ENCODE measurements at places on chromosomes 1 and 21.

GRCh38 chr1:228225740-228226139 lies 17.9 kb downstream of the OBSCN start:
- no peak for DNase-seq

GRCh38 chr1:6281511-6282402 lies 20.9 kb upstream of the GPR153 start:
- DNase-seq, result no peak

GRCh38 chr1:229155472-229155871 lies 115.4 kb upstream of the RAB4A start:
- DNase-seq, result peak; percentile 26

GRCh38 chr1:24289937-24290595 lies 29.1 kb upstream of the GRHL3 start:
- peak; percentile 89 for DNase-seq

- no peak for DNase-seq
Observed at GRCh38 chr21:44579056-44579832, 1.2 kb downstream of the KRTAP10-5 start.

- DNase-seq, result no peak
Observed at GRCh38 chr1:1074631-1075147, 583 bp upstream of the RNF223 start.

DNA sequence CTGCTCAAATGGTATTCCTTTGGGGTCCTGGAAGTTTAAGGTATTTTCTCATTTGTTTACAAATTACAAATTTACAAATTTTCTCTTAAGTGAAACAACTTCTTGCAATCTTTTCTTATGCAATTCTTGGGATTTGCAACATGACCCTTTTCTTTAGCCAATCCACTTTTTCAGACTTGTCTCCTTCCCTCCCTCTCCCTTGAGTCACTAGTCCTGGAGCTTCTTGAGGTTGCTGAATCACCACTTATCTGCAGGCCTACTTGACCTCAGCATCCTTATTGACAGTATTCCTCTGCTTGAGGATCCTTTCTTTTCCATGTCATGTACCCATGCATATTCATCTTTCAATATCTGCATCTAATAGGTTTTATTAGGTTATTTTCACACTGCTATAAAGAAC lies 302.8 kb upstream of the ADAMTS5 start:
- no peak for DNase-seq

GRCh38 chr1:209434066-209434465 lies 149.4 kb upstream of the CAMK1G start:
- peak; percentile 16 for DNase-seq

GRCh38 chr1:2251786-2252185 lies 23.7 kb downstream of the SKI start:
- DNase-seq, result no peak

DNA sequence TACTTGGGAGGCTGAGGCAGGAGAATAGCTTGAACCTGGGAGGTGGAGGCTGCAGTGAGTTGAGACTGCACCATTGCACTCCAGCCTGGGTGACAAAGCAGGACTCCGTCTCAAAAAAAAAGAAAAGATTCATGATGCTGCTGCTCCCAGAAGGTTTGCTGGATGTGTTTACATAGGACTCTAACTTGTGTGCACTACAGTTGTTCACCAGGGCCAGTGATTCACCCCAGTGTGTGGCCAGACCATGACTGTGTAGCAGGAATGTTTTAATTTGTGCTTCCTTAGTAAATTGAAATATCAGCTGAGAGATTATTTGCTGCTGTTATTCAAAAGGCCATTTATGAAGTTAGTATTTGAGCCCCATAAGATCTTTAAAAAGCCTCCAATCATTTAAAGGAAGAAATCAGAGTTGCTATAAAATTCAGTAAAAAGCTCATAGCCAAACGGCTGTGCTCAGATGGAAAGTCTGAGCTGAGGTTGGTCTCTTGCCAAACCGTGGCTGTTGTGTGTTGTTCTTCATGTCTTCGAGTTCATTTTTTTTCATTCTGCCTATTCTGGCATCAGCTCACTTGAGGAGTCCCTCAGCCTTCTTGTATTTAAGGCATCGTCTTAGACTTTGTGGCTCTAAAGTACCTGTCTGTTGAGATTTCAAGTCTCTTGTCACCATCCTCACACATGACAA lies 18.1 kb upstream of the PGD start:
- DNase-seq, result peak; percentile 36

GRCh38 chr21:28906841-28907240 lies 85.8 kb downstream of the LTN1 start:
- no peak for DNase-seq

DNA sequence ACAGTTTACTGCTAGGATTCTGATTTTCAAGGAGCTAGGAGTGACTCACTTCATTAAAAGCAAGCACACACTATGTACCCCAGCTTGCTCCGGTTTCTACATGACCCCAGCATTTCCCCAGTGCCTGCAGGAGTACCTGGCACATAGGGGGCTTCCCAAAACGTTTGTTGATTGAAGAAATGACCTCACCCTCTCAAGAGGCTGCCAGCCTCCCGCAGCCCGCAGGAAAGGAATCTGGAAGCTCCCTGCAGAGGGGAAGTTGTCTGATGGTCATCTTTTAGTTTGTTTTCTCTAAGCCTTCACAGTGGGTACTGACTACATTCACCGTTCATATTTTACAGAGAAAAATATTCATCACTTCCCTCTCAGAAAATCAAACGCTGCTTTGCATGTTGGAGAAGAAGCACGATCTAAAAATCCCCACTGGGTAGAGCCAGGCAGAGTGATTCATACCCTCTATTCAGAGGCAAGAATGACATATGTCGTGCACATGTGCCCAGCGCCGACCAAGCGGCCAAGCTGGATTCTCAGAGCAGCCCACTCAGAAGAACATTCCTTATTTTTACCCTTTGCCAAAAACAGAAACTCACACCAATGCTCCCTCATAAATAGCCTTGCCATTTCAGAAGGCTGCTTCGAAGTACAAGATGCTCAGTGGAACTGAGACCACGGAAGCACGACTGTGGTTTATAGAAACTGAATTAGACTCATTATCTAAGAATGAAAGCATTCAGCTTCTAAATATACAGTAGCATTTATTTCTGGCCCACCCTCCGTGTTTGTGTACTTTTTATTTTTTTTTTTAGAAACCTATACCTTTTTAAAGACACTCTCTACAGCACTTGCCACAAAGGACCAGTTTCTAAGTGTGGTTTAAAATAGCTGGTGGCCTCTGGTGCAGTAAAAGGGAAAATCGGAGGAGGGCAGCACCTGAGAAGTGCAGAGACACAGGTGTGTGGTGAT lies 143.2 kb downstream of the MIS18A start:
- no peak for DNase-seq

DNA sequence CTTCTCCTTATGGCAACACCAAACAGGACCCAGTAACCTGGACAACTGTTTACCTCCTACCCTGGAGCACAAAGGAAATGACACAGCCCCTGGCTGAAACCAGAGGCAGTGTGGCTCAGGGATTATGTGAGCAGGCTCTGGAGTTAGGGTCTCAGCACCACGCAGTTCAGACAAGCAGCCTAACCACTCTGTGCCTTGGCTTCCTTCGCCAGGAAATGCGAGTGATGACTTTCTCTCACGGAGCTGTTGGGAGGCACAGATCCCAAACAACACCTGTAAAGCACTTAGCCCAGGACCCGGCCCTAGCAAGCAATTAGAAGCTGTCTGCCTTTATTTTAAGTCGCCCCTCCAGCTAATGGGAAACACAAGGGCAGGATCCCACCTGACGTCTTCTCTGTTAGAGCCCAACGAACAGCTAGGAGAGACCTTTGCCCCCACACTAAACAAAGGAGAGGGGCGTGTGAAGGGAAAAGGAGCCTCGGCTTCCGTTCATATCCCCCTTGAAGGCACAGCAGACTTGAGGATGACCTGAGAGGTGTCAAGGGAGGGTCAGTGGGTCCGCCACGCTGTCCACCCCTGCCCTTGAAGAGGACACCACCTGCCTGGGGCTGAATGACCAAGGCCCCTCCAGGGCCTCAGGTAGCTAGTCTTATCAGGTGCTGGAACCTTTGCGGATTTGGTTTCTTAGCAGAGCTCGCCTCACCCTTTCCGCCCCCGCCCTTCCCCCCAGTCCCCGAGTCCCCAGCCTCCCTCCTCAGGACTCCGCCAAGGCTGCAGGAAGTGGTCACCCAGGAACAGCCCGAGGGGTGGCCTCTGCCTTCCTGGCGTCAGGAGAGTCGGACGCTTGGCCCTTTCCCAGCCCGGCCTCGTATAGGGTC lies 860 bp downstream of the TMEM63A start:
- peak; percentile 42 for DNase-seq

DNA sequence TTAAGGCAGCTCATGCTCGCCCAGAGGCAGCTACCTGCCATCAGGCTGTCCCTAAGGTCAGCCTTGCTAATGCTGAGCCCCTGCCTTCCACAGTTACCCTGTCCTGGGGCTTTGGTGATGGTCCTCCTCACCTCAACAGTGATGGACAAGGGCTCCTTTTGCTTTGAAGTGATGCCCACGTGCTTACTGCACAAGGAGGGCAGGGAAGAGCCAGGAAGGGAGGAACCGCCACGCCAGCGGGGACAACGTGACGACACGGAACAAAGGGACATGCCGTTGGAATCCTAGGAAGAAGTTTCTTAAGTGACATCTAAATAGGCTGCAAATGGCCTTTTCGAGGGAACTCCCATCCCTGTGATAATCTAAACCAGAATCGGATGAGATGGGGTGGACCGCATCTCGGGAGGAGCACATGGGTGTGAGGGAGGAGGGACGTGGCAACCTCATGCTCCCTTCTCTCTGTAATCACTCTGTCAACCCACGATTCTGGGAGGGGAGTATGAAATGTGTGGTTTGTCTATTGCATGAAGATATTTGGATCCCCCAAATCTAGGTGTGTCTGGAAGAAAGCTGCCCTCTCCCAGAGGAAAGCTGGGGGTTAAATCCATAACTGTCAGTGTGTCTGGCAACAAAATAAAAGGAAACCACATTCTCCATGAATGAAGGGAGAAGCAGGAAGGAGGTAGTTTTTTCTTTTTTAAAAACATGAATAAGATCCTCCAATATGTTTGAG lies 110.9 kb upstream of the IRF2BP2 start:
- no peak for DNase-seq

DNA sequence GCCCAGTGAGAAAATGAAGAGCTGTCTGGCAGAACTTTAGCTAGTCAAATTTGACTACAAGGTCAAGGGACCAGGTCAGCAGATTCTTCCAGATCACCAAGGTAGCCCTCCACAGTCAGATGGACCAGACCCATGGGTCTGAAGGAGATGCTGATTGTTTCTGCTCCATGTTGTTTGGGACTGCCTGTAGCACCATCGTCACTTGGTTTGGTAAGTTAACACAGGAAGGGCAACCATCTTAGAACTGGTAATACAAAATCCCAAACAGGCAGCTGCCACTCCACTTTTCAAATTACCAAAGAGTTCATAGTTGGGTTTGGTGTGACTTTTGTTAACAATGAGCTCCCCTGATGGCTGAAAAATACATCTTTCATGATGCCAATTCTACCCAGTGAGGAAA lies 9.0 kb downstream of the ITPKB start:
- DNase-seq, result no peak

DNA sequence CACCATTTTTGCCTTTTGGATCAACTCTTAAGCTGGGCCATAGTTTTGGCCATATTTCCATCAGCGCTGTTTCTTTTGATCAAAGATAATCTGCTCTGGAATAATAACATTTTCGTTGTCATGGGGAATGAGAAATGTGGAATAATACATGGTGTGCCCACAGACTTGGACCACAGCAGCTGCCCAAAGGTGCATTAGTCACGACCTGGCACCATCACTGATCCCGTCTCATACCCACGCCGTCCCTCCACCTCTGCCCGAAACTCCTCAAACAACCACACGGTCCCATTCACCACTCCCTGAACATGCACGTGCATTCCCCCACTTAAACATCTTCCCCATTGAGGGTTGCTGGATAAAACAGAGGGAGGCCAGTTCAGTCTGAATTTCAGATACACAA lies 76.9 kb downstream of the SLC66A1 start:
- no peak for DNase-seq

DNA sequence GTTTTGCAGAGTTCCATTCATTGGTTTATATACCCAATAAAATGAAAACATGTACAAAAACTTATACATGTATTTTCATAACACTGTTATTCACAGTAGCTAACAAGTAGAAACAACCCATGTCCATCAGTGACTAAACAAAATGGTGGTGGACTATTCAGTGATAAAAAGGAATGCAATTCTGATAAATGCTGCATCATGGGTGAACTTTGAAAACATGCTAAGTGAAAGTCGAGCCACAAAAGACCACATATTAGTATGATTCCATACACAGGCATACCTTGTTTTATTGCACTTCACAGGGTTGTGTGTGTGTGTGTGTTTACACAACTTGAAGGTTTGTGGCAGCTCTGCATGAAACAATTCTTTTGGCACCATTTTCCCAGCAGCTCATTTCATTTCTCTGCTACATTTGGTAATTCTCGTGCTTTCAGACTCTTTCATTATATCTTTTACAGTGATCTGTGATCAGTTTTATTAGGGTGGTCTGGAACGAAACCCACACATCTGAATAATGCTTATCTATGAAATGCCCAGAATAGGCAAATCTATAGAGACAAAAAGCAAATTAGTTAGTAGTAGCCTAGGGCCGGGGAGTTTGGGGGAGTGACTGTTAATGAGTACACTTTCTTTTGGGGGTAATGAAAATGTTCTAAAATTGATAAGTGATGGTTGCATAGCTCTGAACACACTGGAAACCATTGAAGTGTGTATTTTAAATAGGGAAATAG lies 27.2 kb downstream of the RNF11 start:
- DNase-seq, result no peak

DNA sequence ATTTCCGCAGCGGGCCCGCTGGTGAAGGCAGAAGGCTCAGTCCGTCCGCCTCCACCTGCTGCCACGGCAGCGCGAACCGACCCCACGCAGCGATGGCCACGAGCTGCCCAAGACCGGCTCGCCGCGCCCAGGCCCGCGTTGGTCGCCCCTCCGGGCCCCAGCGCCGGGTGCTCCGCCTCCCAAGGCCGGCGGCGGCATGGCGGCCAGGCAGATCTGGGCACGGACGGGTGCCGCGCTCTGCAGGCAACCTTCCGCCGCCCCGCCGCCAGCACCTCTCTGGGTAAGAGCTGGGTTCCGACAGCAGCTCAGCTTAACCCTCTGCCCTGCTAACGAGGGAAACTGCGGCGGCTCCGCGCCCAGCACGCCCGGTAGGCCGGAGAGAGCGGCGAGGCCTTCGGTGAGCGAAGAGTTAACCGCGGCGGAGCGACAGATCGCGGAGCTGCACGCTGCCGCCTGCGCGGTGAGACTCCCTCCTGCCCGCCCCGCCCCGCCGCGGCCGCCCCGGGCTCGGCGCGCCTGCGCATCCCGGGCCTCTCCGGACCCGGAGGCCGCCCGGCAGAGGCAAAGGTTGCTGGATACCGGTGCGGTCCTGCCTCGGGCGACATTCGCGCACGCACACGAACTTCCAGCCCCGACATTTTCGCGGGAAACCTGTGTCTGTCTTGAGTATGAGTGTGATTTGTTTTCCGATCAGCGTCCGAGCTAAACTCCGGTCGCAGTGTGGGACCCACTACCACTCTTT lies at the start of gene C1orf53:
Gene C1orf53 (plus strand): TSS at position 177 of the 742 bp plus-strand sequence. CDS start 20 bp downstream, at position 197.
- peak; percentile 84 for DNase-seq

- no peak for DNase-seq
Observed at GRCh38 chr21:43681650-43682049, 22.3 kb downstream of the RRP1B start.

- DNase-seq, result no peak
Observed at GRCh38 chr21:27423038-27423437, 456.1 kb upstream of the ADAMTS5 start.
